G401 (cell line): ENCODE measurements at places on chromosomes 1 and 21. TPM values are rescaled to one million over a fixed set of nuclear protein-coding genes. Genes with fewer than 3 reads are reported as not detected.

Gene SMYD2
- total RNA-seq, result 30.5 and 53.3 TPM in 2 replicates

Gene LYPD8
- total RNA-seq, result not detected in 2 replicates

Gene OR6N1
- total RNA-seq, result not detected in 2 replicates

Gene FOXE3
- not detected in 2 replicates for total RNA-seq

Gene CNR2
- total RNA-seq, result not detected in 2 replicates

Gene HSD3B2
- not detected in 2 replicates for total RNA-seq

Gene GBP3
- total RNA-seq, result not detected in 2 replicates

Gene AKR7A3
- total RNA-seq, result not detected in 2 replicates

Gene SRM
- 12.1 and 24.3 TPM in 2 replicates for total RNA-seq

Gene USP25
- total RNA-seq, result 27.5 and 32.1 TPM in 2 replicates

Gene CYP4A22
- not detected in 2 replicates for total RNA-seq

Gene VWA1
- 20.3 and 26.8 TPM in 2 replicates for total RNA-seq

Gene RUSC1
- 23.9 and 35.0 TPM in 2 replicates for total RNA-seq

Gene TNFRSF18
- total RNA-seq, result 1.2 TPM in 1 of 2 replicates, not detected in the other

Gene NBPF15
- 14.2 and 20.5 TPM in 2 replicates for total RNA-seq

Gene RGS7
- not detected in 2 replicates for total RNA-seq

Gene KRTAP19-3
- not detected in 2 replicates for total RNA-seq

Gene TRNP1
- total RNA-seq, result 18.3 and 28.3 TPM in 2 replicates

Gene RBP7
- total RNA-seq, result 4.4 and 9.2 TPM in 2 replicates
